ENCODE measurements at places on chromosomes 16 and 17.

DNA sequence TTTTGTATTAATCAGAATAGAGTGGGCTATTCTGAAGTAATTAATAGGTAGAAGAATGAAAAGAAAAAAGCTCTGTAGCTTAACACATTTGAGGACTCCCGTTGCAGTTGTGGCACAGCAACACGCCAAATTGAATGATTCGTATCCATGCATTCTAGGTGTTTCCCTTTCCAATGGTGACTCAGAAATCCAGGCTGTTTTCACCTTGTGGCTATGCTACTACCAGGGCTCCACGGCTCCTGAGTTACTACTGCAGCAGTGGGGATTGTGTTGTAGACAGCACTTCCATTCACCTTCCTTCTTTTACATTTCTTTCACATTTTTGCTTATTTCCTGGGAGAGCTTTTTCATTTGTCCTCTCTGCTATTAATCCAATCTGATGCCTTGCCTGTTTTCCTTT lies 1616.4 kb downstream of the CDH8 start:
- no peak for DNase-seq

DNA sequence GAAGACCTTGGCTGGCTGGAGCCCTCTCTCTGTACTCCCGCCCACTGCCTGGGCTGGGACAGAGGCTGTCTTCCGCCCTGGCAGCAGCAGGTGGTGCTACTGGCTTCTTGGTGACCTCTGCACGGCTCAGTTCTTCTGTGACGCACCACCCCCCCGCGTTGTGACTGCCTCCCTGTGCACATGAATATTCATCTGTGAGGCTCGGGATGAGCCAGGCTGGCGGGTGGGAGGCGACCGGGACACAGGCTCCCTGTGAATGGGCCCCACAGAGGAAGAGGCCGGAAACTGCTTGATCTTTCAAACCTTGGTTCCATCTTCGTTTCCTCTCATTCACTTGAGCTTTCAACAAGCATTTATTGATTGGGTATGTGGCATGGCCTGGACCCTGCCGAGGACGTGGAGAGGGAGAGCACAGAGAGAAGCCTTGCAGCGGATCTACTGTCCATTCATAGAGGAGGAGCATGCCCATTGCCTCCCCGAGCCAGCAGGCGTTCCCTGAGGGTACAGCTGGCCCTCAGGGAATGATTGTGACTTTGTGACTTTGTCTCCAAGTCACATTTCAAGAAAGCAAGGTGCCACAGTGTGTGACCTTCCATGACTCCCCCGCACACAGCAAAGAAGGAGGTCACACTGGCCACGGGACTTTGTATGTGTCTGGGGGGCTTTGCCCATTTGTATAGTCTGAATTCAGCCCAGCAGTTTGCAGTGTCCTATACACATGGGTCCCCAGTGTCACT lies 45.0 kb downstream of the B9D1 start:
- no peak for DNase-seq

DNA sequence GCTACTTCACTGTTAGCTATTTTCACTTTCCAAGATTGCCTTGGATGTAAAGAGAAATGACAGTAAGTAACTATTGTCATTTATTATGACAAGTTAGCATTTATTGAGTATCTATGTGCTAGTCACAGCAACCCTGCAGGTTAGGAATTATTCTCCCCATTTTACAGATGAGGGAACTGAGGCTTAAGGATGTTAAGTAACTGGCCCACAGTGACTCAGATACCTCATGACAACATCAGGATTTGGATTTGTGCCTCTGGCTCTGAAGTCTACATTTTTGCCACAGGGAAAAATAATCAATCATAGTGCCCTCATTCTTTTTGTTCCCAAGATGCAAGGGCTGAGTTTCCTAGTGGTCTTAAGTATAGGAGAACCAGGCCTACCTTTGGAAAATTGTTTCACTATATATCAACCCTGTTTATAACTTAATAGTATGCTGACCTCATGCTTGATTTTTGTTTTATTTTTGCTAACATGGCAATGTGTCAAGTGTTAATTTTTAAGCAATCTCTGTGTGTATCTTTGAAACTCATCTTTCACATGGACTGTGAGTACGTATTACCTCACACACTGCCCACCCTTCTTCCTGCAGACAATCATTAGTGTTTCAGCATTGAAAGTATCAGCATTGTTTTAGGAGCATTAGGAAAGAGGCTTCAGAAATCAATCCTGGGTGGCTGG lies 105.0 kb downstream of the TANGO6 start:
- no peak for DNase-seq

DNA sequence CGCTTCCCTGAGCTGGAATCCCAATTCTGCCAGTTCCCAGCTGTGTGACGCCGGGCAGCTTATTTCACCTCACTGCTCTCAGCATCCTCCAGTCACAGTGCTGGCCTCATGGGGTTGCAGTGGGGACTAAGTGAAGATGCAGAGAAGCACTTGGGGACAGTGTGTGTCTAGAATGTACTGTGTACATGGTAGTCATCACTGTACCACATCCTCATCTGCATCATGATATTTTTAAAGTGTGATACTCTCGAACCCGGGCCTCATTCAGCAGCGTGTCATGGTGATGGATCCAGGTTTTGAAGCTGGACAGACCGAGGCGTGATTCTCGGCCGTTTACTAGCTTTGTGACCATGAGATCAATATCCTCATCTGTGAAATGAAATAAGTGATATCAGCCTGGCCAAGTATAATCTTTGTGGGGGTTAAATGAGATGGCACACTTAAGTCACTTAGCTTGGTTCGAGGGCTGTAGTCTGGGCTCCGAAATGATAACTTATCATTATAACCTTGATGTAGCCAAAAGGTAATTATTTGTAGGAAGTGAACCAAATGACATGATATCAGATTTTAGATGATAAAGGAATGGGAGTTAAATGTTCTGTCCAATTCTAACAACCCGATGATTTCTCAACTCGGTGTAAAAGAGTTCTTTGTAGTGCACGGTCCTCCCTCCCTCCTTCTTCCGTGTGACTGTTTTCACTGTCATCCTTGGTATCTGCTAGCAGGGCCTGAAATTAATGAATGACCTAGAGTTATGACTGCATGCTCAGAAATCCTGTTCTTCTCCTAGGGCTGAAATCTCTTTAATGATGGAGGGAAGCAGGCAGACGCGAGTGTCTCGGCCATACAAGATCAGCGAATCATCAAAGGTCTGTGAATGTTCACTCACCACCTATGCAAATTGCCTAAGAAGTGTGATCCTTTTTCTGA lies 2.0 kb downstream of the KLHL36 start:
- no peak for DNase-seq

GRCh38 chr16:84199097-84199496 lies 8.1 kb downstream of the ADAD2 start:
- no peak for DNase-seq
